ENCODE measurements at places on chromosomes 6 and 20.

DNA sequence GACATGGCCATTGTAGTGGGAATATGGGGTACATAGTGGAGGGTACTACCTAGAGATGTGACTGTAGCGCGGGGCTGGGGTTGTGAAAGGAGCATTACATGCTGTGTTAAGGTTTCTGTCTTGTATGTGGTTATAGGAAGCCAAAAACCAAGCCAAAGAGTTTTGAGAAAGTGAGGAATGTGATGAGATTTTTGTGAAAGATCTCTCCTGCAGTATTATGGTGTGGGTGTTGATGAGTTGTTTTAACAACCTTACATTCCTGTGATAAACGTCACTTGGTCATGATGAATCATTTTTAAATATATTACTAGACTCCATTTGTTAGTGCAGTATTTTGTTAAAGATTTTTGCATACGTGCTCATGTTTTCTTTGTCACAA, 48.9 kb downstream of the ZFAND3 start:
- ATAC-seq, result peak; percentile 30

- ATAC-seq, result peak; percentile 61
Measured at GRCh38 chr6:110325197-110325596, 33.0 kb downstream of the METTL24 start.

DNA sequence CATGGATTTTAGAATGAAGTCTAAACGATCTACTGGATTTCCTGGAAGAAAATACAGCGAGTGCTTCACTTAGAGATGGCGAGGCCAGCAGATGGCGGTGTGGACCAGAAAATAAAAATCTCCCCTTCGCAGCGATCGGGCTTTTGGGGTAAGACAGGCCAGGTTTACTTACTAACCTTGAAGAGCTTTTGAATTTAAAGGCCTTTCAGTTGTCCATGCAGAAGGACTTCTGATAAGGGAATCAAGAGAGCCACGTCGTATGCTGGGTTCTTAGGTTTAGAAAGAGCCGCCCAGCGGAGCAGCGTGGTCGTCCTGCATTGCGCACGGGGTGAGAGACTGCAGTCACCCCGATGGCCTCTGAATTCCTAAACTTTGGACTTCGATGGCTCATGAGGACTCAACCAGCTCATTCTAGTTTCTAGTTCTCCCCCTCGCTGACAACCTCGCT, 125.2 kb upstream of the RALGAPA2 start:
- peak; percentile 88 for ATAC-seq

DNA sequence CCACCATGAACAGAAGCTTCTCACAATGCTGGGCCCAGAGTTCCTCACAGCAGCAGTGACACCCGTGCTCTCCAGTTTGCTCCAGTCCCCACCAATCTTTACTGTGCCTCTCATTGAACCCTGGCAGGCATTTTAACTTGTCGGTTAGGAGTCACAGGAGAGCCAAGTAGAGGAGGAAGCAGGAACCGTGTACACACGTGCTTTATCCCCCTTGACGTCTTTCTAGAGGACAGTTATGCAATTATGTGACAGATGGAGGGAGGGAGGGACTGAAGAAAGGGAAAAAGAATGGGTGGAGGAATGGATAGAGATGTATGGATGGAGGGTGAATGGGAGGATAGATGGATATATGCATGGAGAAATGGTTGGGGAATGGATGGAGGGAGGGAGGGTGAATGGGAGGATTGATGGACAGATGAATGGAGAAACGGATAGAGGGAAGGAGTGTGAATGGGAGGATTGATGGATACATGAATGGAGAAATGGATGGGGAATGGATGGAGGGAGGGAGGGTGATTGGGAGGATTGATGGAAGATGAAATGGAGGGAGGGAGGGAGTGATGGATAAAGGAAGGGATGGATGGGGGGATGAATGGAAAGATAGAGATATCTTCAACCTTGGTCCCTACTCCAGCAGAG, 26.0 kb downstream of the RBM38 start:
- ATAC-seq, result no peak

GRCh38 chr20:13085275-13085674, 76.5 kb downstream of the SPTLC3 start:
- ATAC-seq, result no peak
